RKO (cell line): ENCODE measurements at places on chromosomes 12 and 14.
A peak's percentile ranks its signal among the peaks of the same experiment; 100 is the strongest.

- DNase-seq, result peak; percentile 12
Measured at GRCh38 chr14:86055512-86056075, 525.6 kb downstream of the FLRT2 start.

DNA sequence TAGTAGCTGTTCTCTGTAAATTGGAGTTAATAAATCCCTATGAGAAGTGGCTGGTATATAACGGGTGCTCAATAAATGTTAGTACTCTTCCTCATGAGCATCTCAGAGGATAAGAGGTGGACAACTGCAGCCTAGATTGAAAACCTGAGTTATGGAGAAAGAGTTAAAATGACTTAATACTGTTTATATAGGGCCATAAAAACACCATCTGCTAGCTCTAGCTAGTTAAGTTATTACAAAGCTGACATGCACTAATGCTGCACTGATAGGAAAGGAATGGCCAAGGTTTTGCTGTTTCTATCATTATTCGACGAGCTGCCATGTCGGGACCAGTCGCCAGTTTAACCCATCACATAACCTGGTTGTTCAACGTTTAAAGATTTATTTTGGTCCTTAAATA is 72.0 kb upstream of the SEL1L start:
- DNase-seq, result no peak

DNA sequence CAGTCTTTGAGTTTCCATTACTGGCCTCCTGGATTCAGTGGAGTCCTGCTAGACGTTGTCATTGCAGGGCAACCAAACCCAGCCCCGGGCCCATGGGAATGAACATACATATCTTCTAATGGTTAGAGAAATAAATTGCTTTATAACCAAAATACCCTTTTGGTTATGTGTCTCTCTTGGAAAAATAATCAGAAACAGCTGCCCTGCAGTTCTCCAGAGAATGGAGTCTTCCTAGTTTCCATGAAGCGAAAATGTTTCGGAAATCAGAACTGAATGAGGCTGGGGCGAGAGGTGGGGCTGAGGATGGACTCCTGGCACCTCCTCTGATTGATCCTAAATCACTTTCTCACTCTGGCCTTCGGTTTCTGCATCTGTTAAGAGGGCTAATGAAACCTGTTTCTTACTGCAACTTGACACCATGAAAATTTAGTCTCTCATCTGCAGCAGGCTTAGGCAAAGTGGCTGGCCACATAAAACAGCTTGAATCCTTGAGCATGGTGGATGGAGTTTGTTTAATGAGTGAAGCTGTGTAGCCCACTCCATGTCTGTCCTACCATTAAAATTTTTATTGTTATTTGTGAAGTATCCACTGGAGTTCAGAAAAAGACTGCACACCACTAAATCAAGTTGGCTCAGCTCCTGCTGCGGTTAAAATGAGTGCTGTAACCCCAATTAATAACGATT is 198.9 kb downstream of the CACNA1C start:
- DNase-seq, result no peak

DNA sequence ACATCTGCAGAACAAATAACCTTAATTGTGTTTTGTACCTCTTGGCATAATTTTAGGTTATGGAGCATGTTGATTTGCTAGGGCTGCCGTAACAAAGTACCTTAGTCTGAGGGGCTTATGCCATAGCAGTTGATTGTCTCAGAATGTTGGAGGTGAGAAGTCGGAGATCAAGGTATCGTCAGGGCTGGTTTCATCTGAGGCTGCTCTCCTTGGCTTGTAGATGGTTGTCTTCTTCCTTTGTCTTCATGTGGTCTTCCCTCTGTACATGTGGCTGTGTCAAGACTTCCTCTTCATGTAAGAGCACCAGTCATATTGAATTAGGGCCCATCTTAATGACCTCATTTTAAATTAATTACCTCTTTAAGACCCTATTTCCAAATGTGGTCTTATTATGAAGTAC is 64.4 kb upstream of the PTHLH start:
- DNase-seq, result no peak

DNA sequence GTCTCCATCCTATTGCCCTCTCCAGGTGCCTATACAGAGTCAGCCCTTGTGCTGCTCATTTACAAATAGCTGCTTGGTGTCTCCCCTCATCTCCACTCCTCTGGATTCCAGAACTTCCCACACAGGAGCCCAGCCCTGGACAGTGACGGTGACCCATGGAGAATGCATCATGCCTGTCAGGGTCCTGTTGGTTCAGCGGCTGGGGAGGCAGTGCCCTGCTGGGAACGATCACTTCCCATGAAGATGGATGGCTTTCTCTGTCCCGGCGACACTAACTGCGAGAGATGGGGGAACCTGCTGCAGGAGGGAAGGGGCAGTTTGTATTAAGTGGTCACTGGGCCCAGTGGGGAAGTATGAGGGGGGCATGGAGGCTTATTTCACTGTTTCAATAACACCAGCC is 395.0 kb upstream of the TBX3 start:
- no peak for DNase-seq

GRCh38 chr12:101557094-101557493 is 37.7 kb upstream of the MYBPC1 start:
- DNase-seq, result no peak

- no peak for DNase-seq
Measured at GRCh38 chr12:42084522-42084921, 60.2 kb downstream of the GXYLT1 start.
